ENCODE measurements at places on chromosomes 5 and 9. TPM values are rescaled to one million over a fixed set of nuclear protein-coding genes. Genes with fewer than 3 reads are reported as not detected.
A peak's percentile ranks its signal among the peaks of the same experiment; 100 is the strongest.

GRCh38 chr9:79470954-79471353, 100.8 kb upstream of the TLE4 start:
- DNase-seq = no peak

DNA sequence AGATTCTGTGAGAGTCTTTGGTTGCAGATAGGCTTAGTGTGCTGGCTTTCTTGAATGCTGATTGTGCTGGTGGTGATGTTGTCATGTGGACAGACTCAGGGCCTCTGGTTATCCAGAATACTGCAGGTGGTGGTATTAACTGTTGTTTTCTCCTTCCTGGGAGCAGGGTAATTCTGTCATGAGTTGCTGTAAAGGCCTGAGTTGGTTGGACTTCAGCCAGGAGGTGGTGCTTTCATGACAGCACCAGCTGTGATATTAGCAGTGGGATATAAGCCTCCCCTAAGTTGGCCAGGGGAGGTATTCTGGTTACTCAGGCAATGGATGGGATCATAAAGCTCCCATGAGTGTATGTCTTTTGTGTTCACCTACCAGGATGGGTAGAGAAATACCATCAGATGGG, 16.4 kb upstream of the RNF180 start:
- no peak for DNase-seq

Gene SPINK6
- total RNA-seq = not detected

Gene PRRX2
- total RNA-seq = 36.1 TPM

GRCh38 chr9:108257382-108257781, 598.4 kb downstream of the ACTL7B start:
- DNase-seq = no peak

GRCh38 chr5:173733425-173733824, 117.0 kb upstream of the BOD1 start:
- DNase-seq = no peak

Gene TTLL11
- 7.3 TPM for total RNA-seq

DNA sequence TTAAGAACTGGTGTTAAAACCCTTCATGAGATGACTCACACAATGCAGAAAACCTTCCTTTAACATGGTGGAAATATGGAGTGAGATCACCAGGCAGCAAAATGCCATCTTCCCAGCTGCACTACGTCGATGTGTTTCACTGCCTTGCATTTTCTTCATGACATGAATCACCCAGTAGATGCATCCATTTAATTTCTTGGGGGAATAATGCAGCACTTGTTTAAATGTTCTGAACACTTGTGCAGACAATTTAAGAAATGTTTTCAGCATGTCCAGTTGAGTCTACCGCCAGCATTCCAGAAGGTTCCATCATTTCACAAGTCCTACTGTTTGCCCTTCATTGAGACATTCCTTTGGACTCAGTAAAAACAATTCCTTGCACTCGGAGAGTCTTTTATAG, 81.6 kb downstream of the ADAMTS16 start:
- peak; percentile 41 for DNase-seq

Gene KIF27
- 7.2 TPM for total RNA-seq

DNA sequence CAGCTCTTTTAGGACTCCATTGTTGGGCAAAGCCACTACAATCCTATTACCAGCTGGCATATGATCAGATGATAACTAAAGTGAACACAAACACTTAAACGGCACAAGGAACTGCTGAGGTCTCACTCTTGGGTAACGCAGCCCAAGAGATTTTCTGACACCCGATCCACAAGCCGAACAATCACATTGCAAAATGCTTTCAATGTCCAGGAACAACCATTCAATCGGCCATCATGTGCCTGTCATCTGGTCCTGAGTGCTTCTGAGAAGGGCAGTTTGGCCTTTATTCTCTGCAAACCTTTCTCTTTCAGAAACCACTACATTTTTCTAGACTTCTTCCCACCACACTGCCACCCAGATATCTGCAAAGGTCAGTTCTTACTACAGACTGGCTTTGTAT, 283.1 kb downstream of the GLIS3 start:
- DNase-seq = no peak

DNA sequence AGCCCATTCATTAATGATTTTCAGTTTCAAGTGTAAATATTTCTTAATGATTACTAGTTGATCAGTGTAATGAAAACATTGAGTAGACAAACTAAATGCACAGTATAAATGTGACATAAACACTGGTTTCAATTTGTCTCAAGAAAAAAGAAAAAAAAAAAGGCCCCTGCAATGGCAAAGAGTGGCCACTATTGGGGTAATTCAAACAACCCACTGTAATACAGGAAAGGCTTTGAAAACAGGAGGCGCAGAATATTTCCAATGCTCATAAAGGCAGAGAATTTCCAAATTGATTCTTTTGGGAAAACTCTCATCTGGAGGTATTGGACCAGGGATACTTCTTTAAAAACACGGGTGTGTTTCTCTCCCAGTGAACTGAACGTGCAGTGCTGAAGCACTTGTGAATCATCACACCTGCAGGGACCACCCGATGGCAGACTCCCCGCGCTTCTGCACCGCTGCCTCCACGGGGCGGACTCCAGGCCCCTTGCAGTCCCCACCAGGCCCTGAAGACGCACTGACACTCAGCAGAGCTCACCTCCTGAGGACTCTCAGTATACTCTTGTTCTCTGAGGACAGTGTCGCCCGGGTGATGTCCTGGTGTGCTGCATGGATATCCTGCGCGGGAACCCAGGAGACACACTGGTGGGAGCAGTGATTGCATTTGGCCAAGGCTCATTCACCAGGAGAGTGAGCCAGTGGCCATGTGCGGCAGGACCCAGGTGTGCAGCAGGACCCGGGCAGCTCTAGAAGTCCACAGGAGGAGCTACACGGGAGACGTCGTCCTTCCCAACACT, 227.6 kb upstream of the IRX4 start:
- no peak for DNase-seq

- peak; percentile 67 for DNase-seq
Measured at GRCh38 chr5:151115272-151115905, 34.6 kb upstream of the TNIP1 start.

GRCh38 chr5:132190161-132190817, 37.4 kb downstream of the P4HA2 start:
- DNase-seq = peak; percentile 76

GRCh38 chr5:111892949-111893348, 136.0 kb upstream of the NREP start:
- DNase-seq = no peak

DNA sequence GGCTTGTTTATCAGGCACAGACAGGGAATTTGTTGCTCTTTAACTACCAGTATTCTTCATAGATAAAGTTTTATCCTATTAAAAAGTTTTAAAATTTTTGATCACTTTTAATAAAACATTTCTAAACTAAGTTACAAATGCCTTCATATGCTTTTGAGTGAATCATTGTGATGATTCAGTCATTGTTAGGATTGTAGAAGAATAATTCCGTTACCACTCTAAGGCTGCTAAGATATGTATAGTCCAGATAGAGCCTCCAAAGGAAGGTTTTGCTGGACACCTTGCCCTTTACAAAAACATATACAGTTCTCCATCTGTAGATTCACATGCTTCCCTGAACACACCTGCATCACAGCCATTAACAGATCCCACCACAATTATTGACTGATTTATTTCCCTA, 233.7 kb downstream of the SPOCK1 start:
- no peak for DNase-seq

Gene LCN15
- total RNA-seq = not detected

GRCh38 chr9:76575761-76576160, 116.8 kb downstream of the GCNT1 start:
- no peak for DNase-seq

GRCh38 chr5:149632311-149633251, 51.3 kb downstream of the ARHGEF37 start:
- peak; percentile 77 for DNase-seq

- DNase-seq = no peak
Measured at GRCh38 chr5:125196481-125197111, 450.2 kb upstream of the ZNF608 start.

- DNase-seq = no peak
Measured at GRCh38 chr9:136762221-136762691, 2.1 kb downstream of the LCN15 start.

DNA sequence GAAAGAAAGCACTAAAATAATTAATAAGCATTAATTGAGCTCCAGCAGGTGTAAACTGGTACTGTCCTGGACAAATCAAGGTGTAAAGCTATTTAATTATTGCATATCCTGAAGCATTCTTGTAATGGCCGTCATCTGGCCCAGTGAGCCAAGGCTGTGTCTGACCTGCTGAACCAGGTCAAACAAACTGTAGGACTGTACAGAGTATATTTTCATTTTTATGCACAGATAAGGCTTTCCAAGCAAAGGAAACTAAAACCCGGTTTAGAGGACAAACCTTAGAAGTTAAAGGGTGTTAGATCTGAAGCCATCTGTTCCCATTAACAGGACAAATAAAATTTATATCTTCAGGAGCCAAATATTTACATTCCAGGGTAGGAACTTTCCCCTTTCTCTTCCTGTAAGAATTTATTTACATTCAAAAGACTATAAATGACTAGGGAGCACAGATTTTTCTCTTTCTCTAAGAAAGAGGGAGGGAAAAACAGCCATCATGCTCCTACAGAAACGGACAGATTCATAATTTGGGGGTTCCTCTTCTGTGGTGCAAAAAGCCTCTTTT, 69.8 kb downstream of the ESM1 start:
- DNase-seq = no peak

DNA sequence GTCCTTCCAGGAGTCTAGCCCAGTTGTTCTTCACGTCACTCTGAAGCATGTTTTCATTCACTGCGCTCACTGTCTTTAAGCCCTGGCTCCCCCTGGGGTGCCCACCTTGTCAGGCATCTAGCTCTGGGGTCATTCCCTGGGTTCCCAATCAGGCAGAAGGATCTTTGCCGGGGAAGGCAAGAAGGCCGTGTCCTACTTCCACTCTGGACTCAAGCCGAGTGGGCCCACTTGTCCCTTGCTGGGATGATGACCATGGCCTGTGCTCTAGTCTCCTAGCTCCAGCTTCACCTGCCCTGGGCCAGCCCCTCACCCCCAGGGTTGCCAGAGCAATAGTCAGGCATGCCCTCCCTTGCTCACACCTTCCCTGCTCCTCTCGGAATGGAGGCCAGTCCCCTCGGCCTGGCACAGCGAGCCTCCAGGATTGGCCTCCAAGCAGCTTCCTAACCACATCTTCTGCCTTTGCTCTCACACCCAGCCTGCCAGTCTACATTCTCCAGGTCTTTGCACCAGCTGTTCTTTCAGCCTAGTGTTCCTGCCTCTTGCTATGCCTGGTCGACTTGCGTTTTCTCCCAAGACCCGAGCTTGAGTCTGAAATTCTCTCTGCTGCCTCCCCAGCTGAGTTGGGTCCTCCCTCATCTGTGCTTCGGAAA, 32.2 kb upstream of the PSD2 start:
- no peak for DNase-seq

Gene HTR4
- not detected for total RNA-seq

Gene SLC34A3
- total RNA-seq = not detected

Measured in fibroblast of the aortic adventitia (primary cell).